ENCODE measurements at places on chromosomes 2 and 18.

DNA sequence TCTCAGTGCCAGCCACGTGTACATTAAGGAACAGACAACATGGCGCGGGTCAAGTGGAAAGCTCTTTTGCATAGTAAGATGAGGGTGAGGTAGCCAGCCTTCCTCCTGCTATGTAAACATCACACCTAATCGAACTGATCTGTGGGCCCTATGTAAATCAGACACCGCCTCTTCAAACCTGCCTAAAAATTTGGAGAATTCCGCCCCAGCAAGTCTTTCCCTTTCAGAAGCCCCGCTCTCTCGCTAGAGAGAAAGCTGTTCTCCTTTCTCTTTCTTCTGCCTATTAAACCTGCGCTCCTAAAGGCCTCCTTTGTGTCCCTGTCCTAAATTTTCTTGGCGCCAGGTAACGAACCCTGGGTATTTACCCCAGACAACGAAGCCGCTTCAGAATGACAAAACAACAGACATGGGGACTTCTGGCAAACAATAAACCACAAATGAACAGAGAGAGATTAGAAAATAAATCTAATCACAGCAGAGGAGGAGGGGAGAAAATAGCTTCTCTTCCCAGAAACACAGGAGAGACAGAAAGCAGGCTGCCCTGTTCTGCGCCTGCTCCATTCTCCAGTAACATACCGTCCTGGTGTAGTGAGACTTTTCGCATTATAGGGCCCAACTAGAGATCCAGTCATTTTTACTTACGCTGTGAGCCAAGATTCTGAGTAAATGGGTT is 31.9 kb upstream of the CYP1B1 start:
- no peak for DNase-seq

DNA sequence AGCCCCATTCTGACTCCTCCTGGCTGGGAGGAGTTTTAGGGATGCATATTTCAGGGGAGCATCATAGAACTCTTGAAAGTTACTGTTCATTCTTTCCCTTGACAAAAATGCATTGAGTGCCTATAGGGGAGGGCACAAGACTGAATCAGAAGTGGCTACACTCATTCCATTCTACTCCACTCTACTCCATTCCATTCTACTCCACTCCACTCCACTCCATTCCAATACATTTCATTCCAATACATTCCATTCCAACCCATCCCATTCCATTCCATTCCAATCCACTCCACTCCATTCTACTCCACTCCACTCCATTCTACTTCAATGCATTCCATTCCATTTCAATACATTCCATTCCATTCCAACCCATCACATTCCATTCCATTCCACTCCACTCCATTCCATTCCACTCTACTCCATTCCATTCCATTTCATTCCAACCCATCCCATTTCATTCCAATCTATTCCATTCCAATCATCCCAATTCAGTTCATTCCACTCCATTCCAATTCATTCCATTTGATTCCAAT is 110.8 kb downstream of the LOXHD1 start:
- peak; percentile 18 for DNase-seq

- DNase-seq, result no peak
Measured at GRCh38 chr2:202933139-202933510, 21.1 kb downstream of the CARF start.

DNA sequence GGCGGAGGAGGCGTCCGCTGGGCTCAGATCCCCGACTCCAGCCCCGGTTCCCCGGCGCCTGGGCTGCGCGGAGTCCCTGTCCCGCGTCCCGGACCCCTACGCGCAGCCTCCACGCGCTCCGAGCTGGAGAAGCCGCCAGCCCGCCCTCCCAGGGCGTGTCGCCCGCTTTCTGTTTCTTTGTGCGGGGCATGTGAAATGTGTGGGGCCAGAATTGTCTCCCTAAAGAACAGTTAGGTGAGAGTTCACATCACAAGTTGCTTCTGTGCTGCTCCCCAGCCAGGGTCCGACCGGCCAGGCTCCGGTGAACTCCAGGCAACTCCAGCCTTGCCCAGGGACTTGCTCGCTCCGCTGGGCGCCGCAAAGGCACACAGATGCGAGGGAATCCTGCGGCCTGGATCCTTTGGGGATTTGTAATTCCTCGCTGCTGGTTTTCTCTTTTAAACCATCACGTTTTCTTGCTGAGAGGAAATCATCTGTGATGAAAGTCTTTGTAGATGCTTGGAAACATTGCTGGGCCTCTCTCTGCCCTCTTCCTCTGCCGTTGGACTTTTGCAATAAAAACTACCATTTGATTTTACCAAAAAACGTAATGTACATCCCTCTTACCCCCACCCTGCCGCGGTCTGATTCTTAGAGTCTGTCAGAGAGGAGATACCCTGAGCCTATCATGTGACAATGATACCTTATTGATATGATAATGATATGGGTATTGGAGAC is 631 bp downstream of the GYPC start:
- peak; percentile 46 for DNase-seq

- DNase-seq, result no peak
Measured at GRCh38 chr2:110735366-110735765, 3.0 kb downstream of the ACOXL start.

- DNase-seq, result no peak
Measured at GRCh38 chr2:219628235-219628985, 980 bp downstream of the SLC4A3 start.

DNA sequence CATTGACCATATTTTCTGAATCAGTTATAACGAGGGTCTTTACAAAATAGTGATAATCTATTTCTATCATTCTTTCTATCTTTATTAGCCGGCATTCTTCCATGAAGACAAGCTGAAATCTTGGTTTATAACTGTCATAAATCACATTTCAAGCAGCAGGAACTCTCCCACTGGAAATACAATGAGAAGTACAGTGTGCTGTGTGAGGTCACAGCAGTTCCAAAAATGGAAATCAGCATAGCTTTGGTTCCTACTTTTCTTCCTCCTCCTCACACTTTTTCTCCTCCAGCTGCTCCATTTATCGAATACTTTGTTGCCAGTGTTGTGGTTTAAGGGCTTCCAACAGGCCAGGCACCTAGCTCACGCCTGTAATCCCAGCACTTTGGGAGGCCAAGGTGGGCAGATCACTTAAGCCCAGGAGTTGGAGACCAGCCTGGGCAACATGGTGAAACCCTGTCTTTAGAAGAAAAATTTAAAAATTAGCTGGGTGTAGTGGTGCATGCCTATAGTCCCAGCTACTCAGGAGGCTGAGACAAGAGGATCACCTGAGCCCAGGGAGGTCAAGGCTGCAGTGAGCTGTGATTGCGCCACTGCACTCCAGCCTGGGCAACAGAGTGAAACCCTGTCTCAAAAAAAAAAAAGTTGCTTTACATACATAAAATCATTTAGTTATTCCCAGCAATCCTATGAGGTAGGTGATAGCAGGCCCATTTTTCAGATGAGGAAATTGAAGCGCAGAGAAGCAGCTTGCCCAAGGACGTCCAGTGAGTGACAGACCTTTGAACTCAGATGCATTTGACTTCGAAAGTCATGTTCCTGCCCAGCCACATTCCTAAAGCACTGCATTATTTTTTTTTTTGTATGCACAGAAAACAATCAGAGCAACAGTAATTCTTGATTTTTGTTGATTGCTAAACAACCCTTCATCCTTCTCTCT is 34.0 kb upstream of the GPR55 start:
- DNase-seq, result no peak

DNA sequence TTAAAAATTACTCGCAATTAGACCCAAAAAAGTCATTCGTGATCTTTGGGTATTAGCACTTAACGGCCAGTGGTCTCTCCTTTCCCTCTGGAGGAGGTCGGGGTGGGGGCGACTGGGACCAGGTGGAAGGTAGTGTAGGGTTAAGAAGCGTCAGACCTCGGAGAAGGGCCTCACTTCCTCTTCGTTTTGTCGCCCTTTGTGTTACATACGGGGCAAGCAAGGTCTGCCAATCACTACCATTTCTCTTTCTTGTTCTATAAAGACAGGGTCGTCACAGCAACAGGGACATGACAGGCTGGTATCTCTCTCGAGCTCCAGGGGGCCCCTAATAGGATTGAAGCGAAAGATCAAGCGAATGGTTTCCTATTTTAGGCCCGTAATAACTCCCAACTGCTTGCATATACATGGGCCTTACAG is 136.6 kb downstream of the INSIG2 start:
- no peak for DNase-seq

Measured in EL (cell line).